ENCODE measurements at places on chromosomes 6 and 20. TPM values are rescaled to one million over a fixed set of nuclear protein-coding genes. Genes with fewer than 3 reads are reported as not detected.
A peak's percentile ranks its signal among the peaks of the same experiment; 100 is the strongest.

DNA sequence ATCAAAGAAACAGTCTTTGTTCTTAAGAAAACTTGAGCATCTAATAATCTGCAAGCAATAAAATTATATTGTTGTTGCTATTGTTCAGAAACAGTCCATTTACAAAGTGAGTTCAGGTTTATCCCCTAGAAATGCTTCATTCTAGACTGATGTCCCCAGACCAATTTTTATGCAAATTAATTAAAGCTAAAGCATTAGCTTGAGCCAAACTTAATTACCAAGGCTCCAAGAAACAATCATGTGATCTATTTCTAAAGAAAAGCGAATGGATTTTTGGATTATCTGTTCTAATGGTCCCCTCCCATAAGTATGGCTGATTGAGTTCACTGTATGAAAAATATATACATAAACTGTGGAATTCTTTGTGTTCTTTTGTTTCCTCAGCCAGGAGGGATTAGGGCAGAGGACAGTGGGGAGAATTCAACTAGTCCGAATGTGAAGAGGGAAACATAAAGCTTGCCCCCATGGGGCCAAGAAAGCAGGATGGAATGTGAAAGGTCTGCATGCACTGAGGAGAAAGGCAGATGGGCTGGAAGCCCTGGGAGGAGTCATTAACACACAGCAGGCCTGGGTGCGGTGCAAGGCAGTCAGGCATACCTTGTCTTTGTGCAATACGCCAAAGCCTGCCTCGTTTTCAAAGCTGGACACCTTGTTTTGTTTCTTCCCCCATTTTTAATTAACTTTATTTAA lies 597.1 kb downstream of the KIF16B start:
- DNase-seq = no peak

GRCh38 chr6:68144667-68145066 lies 490.4 kb upstream of the ADGRB3 start:
- DNase-seq = no peak

GRCh38 chr6:170374571-170375444 lies 68.2 kb downstream of the FAM120B start:
- DNase-seq = no peak

DNA sequence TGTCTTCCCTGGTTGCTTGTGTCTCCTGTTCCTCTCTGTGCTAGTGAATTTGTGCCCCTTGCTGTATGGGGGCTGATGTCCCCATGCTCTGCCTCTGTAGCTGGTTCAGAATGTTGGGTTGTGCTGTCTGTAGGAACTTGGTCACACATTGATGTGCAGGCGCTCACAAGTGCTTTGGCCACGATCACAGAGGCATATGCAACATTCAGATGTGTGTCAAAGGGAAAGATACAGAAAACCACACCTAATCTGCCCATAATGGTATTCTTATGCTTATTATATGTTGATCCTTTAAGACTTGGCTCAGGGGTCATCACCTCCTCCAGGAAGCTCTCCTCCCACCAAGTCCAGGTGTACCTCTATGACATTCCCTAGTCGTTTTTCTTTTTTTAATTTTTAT lies 17.1 kb upstream of the DHX35 start:
- DNase-seq = no peak

DNA sequence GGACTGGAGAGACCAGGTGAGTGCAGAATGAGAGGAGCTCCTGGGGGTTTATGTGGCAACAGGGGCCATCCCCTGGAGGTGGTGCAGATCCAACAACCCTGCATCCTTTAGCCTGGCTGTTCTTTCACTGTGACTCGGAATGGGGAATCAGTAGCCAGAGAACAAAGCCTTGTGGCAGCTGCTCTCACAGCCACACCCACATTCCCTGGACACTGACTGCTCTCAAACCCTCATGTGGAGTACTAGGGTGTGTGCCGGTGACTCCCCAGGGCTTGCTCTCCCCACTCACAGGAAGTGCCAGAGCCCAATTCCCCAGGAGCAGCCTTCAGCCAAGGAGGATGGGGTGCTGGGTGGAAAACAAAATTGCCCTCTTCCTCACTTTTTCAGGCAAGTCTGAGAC lies 30.2 kb upstream of the GGTLC1 start:
- DNase-seq = no peak

GRCh38 chr6:89482126-89482525 lies 49.2 kb downstream of the ANKRD6 start:
- DNase-seq = no peak

DNA sequence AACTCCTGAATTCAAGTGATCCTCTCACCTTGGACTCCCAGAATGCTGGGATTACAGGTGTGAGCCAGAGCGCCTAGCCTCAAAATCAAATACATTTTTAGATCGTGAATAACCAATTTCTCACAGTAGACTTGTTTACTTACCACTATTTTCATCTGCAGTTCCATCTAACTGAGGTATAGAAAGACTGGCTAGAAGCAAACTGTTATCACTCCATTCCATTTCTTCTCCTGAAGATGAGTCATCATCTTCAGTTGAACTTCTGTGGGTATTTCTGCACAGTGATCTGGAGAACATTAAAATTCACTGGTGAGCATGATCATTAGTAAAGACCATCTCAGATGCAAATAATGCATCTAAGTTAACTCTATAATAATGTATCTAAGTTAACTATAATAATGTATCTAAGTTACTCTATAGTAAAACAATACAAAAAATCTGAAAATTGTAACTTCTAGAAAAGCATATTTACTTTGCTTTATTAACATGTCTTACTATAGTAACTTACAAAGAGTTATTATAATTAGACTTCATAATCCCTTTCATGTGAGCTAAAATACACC lies 105.4 kb downstream of the REV3L start:
- DNase-seq = no peak

Gene GCNT2
- total RNA-seq = 2.2 TPM

GRCh38 chr6:80143419-80143937 lies 37.0 kb downstream of the BCKDHB start:
- no peak for DNase-seq

DNA sequence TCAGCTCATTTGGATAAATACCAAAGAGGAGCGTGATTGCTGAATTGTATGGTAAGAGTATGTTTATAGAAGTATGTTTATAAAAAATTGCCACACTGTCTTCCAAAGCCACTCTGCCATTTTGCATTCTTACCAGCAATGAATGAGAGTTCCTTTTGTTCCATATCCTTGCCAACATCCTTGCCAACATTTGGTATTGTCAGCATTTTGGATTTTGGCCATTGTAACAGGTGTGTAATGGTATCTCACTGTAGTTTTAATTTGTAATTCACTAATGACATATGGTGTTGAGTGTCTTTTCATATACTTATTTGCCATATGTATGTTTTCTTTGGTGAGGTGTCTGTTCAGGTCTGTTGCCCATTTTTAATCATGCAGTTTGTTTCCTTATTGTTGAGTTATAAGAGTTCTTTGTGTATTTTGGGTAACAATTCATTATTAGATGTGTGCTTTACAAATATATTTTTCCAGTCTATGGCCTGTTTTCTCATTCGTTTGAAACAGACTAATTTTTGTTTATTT lies 520.2 kb upstream of the SOX4 start:
- DNase-seq = no peak

Gene MYH7B
- total RNA-seq = 0.40 TPM

GRCh38 chr20:58987790-58988564 lies 6.9 kb downstream of the NELFCD start:
- DNase-seq = no peak

- DNase-seq = peak; percentile 24
Observed at GRCh38 chr6:6586671-6587526, 1.6 kb upstream of the LY86 start.

- DNase-seq = no peak
Observed at GRCh38 chr6:72458521-72458920, 163.3 kb upstream of the KCNQ5 start.

DNA sequence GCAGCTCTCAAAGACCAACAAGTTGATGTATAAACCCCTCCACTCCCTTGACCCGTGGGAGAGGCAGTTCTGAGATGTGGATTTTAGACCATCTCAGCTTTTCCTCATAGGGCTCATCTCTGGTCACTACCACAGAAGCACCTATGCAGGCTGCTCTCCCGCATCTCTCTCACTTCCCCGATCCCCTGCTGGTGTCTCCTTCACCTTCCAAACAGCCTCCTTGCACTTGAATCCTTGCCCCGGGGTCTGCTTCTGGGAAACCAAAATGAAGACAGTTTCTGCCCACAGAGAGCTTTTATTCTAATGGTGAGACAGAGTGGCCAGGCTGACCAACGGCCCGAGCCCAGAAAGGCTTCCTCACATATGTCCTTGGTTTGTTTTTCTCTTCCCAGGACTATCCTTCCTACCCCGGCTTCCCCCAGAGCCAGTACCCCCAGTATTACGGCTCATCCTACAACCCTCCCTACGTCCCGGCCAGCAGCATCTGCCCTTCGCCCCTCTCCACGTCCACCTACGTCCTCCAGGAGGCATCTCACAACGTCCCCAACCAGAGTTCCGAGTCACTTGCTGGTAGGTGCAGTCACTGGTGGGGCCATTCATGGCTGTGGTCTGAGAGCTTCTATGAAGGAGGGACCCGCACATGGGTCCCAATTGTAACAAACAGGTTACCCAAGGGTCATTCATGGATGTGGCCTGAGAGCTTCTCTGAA lies 179.3 kb downstream of the EYA2 start:
- no peak for DNase-seq

Gene WFDC5
- total RNA-seq = 0.23 TPM

Gene SYCP2
- total RNA-seq = 1.5 TPM

DNA sequence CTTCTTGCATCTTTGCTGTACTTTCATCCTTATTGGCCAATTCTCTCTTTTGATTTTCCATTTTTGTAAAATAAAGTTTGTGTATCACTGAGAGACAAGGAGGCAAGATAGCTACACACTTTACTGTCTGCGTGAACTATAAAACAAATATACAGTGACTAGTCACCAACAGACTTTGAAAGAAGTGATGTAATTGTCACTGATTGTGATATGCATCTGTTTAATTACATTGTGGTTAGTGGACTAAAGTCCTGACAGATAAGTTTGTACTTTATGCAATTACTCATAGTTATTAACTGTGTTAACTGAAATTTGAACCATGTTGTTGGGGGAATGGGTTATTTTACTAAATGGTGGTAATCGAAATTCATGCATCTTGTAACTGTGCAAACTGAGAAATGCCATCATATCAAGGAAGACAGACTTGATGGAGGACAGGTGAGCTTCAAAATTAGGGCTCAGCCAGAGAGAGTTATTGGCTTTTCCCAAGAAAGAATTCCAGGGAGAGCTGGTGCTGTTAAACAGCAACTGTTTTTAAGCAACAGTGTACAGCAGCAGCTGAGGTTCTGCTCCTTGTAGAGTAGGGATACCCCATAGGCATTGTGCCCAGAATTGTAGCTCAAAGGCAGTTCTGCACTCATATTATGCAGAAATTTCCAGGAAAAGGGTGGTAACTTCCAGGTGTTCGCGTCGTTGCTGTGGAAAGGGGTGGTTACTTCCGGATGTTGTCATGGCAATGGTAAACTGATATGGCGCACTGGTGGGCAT lies 62.9 kb downstream of the EFHC1 start:
- no peak for DNase-seq

GRCh38 chr6:40409716-40410397 lies 177.3 kb downstream of the LRFN2 start:
- DNase-seq = no peak

Gene TRDN
- not detected for total RNA-seq

Gene NAPB
- total RNA-seq = 6.1 TPM

DNA sequence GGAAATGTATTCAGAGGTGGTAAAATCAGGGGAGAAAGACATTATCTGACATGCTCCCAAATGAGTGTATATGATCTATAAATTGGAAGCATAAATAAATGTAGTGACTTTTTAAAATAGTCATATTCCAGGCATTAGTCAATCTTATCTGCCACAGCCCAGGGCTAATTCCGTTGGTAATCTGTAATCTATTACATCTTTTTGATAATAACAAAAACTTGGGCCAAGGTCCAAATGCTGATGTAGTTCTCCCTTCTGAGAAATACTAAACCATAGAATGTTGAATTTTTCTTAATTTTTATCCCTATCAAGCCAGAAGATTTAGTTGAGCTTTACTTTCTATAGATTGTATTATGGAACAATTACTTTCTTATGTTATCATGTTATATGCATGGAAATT lies 1279.8 kb downstream of the EPHA7 start:
- no peak for DNase-seq

DNA sequence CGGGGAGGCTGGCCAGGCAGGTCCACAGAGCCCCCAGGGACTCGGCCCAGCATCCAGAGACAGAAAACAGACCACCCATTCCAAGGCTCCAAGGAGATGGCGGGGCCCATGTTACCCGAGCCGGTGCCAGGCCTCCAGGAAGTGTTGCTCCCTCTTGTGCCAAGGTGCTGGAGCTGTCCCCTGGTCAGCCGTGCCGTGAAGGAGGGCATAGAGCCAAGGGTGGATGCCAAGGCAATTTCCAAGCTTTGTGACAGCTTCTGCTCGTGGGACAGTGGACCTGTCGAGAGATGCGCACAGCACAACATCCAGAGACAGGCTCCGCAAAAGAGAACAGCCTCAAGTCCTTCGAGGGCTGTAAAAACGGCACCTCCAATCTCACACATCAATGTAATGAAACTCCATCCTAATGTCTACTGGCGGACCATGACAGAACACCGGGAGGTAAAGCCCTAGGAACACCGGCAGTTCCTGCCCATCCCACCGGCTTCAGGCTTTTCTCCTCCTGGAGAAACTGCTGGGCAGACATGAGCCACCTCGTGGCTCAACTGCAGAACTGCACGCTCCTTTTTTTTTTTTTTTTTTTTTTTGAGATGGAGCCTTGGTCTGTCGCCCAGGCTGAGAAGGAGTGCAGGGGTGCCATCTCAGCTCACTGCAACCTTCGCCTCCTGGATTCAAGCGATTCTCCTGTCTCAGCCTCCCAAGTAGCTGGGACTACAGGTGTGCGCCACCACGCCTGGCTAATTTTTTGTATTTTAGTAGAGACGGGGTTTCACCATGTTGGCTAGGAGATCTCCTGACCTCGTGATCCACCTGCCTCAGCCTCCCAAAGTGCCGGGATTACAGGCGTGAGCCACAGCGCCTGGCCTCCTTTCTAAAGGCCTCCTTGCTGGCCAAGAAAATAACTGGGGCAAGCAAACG lies 30.9 kb upstream of the AVP start:
- DNase-seq = peak; percentile 32

Gene ARFGEF3
- 1.6 TPM for total RNA-seq

DNA sequence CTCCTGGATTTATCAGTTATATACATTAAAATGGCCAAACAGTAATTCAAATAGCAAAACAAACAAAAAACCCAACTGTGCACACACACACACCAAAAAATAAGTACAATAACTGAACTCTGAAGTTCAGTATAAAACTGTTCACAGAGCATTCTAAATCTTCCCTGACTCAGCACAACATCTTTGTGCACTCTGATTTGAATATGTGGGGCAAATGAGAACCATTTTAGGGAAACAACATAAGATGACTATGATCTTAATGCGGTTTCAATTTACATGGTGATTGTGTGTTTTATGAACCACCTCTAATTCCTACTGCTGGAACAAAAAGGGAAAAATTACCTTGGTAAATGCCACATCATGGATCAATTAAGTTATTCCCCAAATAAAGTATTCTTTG lies 41.7 kb downstream of the PLAGL1 start:
- no peak for DNase-seq

- no peak for DNase-seq
Observed at GRCh38 chr6:163668061-163668426, 253.5 kb downstream of the QKI start.
